MM.1S (cell line): ENCODE measurements at places on chromosomes 4 and X.

DNA sequence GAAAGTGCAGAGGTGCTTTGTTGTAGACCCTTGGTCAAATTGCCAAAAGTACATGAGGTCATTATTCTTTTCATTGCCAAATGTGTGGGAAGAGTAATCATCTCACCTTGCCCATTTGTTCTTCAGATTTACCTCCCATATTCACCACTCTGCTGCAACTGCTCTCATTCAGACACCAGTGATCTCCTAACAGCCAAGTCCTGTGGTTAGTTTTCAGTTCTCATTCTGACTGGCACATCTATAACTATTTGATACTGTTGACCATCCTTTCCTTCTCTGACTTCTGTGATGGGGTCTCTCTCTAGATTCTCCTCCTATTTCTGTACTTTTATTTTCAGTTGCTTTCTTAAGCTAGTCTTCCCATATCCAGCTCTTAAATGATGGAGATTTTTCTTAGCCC is 39.8 kb downstream of the GRIA3 start:
- no peak for DNase-seq

DNA sequence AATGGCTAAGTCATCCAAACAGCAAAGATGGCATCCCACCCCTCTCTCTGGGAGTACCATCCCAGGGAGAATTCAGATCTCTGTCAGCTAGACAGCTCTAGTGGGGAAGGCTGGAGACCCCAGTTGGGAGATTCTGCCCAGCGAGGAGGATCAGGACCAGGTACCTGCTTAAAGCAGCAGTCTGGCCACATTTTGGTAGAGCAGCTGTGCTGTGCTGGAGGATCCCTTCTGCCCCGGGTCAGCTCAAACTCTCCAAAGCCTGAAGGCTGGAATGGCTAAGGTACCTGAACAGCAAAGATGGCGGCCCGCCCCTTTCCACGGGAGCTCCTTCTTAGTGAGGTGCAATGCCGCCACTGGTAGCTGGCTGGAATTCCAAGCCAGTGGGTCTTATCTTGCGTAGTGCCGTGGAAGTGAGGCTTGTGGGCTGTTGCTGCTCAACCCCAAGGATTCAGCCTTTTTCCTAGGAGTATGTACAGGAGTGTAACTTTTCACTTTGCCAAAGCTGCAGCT is 40.1 kb downstream of the SATL1 start:
- DNase-seq = no peak

- no peak for DNase-seq
Observed at GRCh38 chr4:139599076-139599475, 43.1 kb upstream of the SETD7 start.

GRCh38 chrX:96440941-96441340 is 243.7 kb upstream of the DIAPH2 start:
- DNase-seq = no peak

- DNase-seq = peak; percentile 43
Observed at GRCh38 chrX:47751670-47752069, 85.0 kb upstream of the ZNF81 start.

DNA sequence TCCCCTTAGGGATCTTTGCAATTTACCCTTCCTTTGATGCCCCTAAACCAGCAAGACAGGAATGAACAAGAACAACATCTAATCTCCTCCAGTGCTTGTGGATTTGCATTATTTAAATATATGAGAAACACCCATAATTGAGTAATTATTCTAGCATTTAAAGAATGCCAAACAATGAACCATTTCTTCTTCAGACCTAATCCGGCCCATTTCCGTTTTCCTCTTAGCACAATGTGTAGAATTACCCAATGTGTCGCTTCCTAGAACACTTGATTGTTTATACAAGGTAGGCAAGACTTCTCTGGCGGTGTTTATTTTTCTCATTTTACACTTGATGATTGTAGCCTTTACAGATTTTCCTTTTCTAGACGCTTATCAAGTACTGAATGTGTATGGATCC is 43.5 kb downstream of the CLDN34 start:
- no peak for DNase-seq

GRCh38 chr4:163833669-163834068 is 339.2 kb downstream of the TMA16 start:
- no peak for DNase-seq

DNA sequence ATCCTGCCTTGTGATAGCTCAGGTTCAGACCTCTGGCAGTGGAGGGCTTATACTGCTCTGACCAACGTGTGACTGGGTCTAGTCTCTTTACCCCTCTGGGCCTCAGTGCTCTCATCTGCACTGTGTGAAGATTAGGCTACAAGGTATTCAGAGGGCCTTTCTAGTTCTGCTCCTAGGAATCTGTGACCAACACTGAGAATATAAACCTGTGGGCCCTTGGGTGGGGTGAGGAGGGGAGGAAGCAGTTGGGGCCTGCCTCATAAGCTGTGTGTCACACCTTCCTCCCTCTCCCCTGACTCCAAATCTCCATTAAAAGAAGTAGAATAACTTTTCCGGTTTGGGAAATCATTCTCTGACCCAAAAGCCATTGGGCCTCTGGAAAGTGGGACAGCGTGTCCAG is 66.3 kb upstream of the MSN start:
- DNase-seq = no peak

- no peak for DNase-seq
Observed at GRCh38 chr4:142449771-142450373, 396.2 kb downstream of the INPP4B start.

DNA sequence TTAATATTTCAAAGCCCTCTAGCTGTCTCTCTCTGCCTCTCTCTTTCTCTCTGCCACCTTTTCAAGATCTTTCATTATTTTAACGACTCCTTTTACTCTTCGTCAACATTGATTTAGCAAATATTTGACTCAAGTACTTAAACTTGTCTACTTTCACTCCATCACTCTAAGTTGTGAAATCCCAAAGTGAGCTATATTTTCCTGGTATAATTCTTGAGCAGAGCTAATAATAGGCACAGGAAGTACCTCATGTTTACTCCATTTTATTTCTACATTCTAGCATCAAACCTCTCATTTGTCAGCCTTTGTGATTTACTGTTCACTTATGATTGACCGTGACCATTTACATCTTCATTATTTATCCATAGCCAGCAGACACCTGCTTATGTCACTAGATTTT is 482.5 kb downstream of the RPA4 start:
- DNase-seq = no peak
